Neural progenitor cell (in vitro differentiated cells): ENCODE measurements at places on chromosomes 1 and 21.

DNA sequence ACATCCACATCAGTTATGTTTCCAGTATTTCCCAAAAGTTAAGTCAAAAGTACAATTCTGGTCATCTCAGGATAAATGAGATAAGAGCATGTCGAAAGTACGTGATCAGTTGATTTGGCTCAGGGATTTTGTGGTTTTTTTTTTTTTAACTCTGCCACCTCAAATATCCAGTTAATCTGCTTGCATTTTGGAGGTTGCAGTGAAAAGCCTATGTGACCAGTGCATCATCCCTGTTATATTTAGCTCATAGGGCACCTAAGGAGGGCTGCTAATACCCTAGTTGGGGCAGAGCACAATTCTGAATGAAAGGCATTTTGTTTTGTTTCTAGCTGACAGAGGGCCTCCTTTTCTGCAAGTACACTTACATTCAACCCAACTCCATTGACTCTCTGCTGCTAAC lies 31.7 kb upstream of the RGS16 start:
- DNase-seq: no peak

GRCh38 chr1:78237364-78237916 lies 191.7 kb downstream of the GIPC2 start:
- DNase-seq: no peak

DNA sequence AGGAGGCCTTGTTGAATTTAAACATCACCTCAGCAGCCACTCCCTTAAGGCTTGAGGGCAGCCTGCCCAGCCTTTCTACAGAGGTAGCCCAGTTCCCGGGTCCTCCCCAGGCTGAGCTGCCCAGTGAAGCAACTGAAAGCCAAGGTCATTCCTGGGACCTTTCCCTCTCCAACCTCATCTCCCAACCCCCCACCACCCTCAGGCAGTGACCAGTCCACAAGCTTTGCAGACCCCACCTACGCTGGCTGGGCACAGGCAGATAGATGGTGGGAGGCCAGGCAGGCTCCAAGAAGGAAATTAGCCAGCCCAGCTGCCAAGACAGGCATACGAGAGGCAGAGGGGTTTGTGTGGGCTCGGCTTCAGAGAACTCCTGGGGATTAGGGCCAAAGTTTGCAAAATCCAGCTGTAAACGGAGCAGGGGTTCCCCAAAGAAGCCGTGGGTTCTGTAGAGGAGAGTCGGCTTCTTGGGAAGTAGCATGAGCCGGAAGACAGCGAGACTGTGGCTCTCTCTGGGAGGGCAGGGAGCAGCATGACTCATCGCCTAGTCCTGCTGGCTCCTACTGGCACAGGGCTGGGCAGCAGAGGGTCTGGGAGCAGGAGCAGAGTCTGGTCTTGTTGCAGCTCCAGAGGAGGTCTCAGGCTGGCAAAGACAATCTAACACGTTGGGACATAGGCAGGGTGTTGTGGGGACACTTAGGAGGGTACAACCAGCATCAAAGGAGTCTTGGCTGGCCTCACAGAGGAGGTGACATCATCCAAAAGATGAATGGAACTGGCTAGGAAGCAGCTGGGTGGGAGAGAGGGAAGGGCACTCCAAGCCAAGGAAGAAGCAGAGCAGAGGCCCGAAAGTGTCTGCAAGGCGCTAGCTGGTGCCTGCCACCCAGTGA lies 2.8 kb upstream of the ZC3H12A start:
- peak; percentile 28 for DNase-seq

- peak; percentile 67 for DNase-seq
Measured at GRCh38 chr1:202210385-202210784, 16.8 kb downstream of the LGR6 start.

DNA sequence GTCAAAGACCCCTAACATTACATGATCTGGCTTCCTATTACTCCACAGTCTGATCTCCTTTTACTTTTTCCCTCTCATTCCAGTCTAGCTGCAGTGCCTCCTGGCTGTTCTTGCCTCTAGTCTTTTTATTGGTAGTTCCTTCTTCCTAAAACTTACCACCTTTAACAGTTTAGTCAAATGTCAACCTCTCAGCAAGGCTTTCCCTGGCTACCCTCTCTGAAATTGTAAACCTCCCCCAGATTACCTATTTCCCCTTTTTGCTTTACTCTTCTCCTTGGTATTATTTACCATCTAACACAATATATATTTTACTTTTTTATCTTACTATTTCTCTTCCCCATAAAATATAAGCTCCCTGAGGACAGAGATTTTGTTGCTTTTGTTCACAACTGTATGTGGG lies 129.6 kb downstream of the CLEC20A start:
- no peak for DNase-seq

- DNase-seq: no peak
Measured at GRCh38 chr1:12185918-12186678, 19.3 kb downstream of the TNFRSF1B start.
